Activated CD8-positive, alpha-beta memory T cell treated with anti-CD3 and anti-CD28 coated beads, Interleukin-2, amount 10 ng/mL, durations not matched to agents 7 days and 5 days (primary cell): ENCODE measurements at places on chromosomes 2 and 18.

- H3K4me1 ChIP-seq: no peaks in the 10 kb centered on the region
- no peaks in the 10 kb centered on the region for H3K27me3 ChIP-seq
- no peak overlapping the region for H3K4me3 ChIP-seq
- DNase-seq: no peak
Measured at GRCh38 chr2:205494537-205495235, 187.6 kb upstream of the NRP2 start.

GRCh38 chr2:173815772-173816171, 149.4 kb downstream of the SP3 start:
- H3K4me1 ChIP-seq: no peaks in the 10 kb centered on the region
- H3K27me3 ChIP-seq: peaks cover 18% of the 10 kb centered on the region
- no peaks in the 10 kb centered on the region for H3K36me3 ChIP-seq
- DNase-seq: no peak
- no peak overlapping the region for H3K4me3 ChIP-seq
- H3K27ac ChIP-seq: no peak overlapping the region

DNA sequence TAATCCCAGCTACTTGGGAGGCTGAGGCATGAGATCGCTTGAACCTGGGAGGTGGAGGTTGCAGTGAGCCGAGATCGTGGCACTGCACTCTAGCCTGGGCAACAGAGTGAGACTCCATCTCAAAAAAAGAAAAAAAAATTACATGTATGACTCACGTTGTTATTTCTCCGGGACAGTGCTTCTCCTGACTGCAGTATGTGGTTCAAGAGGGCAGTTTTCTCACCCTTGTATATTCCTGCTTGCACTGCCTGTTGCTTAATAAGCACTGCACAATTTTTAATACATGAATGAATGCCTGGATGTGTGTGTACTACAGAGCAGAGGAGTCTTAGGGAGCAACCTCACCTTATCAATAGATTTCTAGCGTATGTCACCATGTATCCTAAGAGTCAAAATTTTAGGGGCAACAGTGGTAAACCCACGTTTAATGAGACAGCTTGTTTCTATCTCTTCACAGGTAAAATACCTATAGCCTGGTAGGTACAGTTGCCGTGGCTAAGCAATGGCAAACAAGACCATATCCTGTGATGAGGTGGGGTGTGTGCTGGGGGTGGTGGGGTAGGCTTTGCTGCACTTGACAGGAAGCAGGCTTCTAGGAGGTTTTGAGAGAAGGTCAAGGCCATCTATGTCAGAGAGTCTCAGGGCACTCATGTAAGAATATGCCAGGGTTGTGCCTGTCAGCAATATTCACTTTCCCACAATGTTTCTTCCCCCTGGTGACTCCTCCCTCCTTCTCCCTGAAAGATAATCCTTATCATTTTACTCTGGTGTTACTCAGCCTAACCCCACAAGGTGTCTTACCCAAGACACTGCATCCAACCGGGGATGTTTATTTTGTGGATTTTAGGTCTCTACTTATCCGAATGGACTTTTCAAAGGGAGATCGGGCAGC, 36.9 kb upstream of the MEX3C start:
- H3K27me3 ChIP-seq: peaks cover 3% of the 10 kb centered on the region
- no peak overlapping the region for H3K4me3 ChIP-seq
- H3K27ac ChIP-seq: peak overlapping the region; percentile 45
- peaks cover 26% of the 10 kb centered on the region for H3K4me1 ChIP-seq
- H3K36me3 ChIP-seq: no peaks in the 10 kb centered on the region

GRCh38 chr2:161965994-161966393, 108.0 kb downstream of the DPP4 start:
- H3K4me1 ChIP-seq: peaks cover 50% of the 10 kb centered on the region
- peak overlapping the region; percentile 59 for H3K27ac ChIP-seq
- DNase-seq: no peak

DNA sequence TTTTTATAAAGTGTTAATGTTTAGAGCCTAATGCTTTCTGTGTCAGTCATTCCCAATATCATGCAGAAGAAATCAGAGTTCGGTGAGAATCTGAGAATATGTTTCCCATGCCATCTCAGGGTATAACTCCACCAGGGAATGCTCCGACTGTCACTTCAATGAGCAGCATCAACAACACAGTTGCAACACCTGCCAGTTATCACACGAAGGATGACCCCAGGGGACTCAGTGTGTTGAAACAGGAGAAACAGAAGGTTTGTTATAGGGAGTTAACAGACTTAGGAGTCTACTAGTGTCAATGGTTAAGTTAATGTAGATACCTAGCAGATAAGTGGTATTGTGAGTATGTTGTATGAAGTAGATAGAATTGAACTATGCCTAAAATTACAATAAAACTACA, 31.0 kb downstream of the VAPA start:
- no peak overlapping the region for H3K4me3 ChIP-seq
- peaks cover 28% of the 10 kb centered on the region for H3K36me3 ChIP-seq
- peaks cover under 1% of the 10 kb centered on the region for H3K4me1 ChIP-seq
- no peaks in the 10 kb centered on the region for H3K27me3 ChIP-seq
- H3K27ac ChIP-seq: no peak overlapping the region
- DNase-seq: no peak

DNA sequence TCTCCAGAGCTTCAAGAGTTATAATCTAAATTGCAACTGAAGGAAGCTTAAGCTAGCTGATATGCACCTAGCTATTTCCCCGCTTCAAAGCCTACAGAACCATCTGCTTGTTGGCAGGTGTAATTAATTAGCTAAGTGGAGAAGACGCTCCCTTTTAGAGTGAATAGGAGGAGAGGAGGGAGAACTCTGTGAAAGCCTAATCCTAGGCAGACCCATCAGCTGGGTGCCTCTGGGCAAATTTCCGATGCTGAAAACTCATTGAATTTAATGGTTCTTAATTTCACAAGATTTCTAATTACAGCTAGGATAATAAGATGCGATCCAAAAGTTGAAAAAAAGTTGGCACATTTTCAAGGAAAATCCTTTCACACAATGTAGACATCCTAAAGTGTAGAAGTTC, 735.9 kb downstream of the ERBB4 start:
- H3K27me3 ChIP-seq: no peaks in the 10 kb centered on the region
- no peak for DNase-seq
- H3K36me3 ChIP-seq: no peaks in the 10 kb centered on the region
- no peak overlapping the region for H3K27ac ChIP-seq
